ENCODE measurements at places on chromosomes 3 and 15.

DNA sequence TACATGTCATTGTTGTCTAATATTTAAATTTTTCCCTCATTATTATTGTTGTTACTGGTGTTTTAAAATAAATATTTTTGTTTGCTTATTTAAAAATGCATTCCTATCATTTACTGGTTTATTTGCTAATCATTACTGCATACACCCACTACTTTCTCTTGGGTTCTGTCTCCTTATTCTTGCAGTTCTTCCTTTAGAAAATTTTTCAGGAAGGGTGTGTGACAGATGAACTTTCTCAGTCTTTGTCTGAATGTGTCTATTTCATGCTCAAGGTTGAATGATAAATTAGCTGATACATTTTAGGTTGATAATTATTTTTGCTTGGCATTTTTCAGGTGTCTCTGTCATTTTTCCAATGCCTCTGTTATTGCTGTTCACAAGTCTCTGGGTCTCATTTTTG lies 7.4 kb downstream of the AQP9 start:
- H3K4me3 ChIP-seq, result no peak overlapping the region
- no peaks in the 10 kb centered on the region for H3K36me3 ChIP-seq
- H3K27ac ChIP-seq, result no peak overlapping the region
- peaks cover 30% of the 10 kb centered on the region for H3K27me3 ChIP-seq

GRCh38 chr3:56836276-56837163 lies 34.8 kb upstream of the ARHGEF3 start:
- no peaks in the 10 kb centered on the region for H3K36me3 ChIP-seq
- H3K4me1 ChIP-seq, result peaks cover 16% of the 10 kb centered on the region
- H3K27ac ChIP-seq, result peak overlapping the region; percentile 11
- no peak for DNase-seq

- H3K4me1 ChIP-seq, result peaks cover 28% of the 10 kb centered on the region
- H3K27me3 ChIP-seq, result no peaks in the 10 kb centered on the region
- no peak for DNase-seq
- H3K27ac ChIP-seq, result no peak overlapping the region
Observed at GRCh38 chr15:80109388-80109787, 43.4 kb upstream of the FAH start.

DNA sequence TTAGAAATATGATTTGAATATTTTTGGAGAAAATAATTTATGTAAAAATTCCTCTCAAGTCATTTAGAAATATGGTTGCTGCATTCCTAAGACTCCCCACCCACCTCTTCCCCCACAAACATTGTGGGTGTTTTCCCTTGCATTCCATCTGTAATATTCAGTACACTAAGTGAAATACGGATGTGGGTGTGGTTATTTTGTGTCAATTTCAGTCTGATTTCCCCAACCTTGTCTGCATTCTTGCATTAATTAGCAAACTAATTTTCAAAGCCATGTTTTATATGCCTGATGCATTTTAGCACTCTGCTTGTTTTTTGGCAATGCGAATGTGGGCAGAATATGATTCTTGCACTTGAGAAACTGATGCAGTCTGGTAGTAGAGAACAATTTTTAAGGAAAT lies 408.3 kb upstream of the RGMA start:
- H3K4me3 ChIP-seq, result no peak overlapping the region
- no peaks in the 10 kb centered on the region for H3K27me3 ChIP-seq
- H3K4me1 ChIP-seq, result no peaks in the 10 kb centered on the region
- H3K36me3 ChIP-seq, result no peaks in the 10 kb centered on the region

DNA sequence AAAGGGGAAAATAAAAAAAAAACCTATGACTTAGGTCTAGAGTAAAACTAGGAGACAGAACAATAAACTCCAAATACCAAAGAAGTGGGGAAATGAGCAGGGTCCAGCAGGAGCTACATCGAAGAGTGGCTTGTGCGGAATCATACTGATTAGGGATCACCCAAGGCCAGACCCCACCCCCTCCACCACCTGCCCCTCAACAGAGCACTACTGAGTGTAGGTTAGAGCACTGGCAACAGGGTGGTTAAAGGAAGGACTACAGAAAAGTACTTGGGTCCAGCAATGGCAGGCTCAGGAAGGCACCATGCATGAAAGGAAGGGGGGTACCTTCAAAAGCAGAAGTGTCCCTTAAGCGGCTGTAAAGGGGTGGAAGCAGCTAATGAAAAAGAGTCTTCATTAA lies 96.2 kb downstream of the UBE3A start:
- no peak for DNase-seq
- H3K27ac ChIP-seq, result no peak overlapping the region
- H3K4me1 ChIP-seq, result no peaks in the 10 kb centered on the region
- H3K27me3 ChIP-seq, result no peaks in the 10 kb centered on the region

DNA sequence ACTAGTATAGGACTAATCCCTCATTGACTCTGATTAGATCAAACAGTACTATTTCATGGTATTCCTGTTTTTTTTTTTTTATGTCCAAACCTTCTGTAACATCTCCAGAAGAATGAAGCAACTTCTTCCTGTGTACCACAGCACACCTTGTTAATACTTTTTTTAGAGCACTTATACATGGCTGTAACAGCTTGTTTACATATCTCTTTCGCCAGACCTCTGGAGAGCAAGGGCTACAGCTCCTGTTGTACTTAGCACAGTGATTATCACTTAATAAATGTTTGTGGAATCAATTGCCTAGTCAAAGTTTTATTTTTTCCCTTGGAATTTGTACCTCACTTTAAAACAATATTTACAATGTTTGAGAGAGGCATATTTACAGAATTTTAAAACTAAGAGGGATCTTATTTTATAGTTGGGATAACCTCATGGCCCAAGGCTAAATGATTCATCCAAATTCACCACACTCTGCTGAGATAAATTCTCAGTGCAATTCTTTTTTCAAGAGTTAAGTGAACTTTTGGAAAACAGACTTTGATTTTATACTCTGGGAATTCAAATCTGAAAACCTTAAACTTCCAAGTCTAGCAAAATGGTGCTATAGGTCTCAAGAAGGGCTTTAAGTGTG lies 9.2 kb upstream of the GATM start:
- no peak overlapping the region for H3K27ac ChIP-seq
- H3K4me1 ChIP-seq, result no peaks in the 10 kb centered on the region
- no peaks in the 10 kb centered on the region for H3K27me3 ChIP-seq

- H3K36me3 ChIP-seq, result no peaks in the 10 kb centered on the region
- H3K4me1 ChIP-seq, result no peaks in the 10 kb centered on the region
- no peak overlapping the region for H3K27ac ChIP-seq
- DNase-seq, result no peak
- H3K27me3 ChIP-seq, result peaks cover 20% of the 10 kb centered on the region
Observed at GRCh38 chr3:69568458-69568857, 170.8 kb upstream of the MITF start.

DNA sequence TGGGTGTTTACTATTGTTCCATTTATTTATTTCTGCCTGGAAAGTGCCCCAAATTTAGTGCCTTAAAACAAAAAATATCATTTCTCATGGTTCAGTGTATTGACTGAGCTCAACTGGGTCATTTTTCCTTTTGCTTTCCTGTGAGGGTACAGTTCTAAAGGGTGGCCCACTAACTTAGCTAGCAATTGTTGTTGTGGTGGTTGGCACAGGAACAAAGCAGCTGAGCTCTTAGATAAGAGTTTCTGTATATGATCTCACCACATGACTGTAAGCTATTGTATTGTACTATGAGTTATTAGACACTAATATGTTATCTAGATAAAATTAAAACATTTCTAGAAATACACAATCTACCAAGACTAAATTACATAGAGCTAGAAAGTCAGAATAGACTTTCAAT lies 1283.7 kb downstream of the OTOL1 start:
- no peak for DNase-seq
- no peaks in the 10 kb centered on the region for H3K27me3 ChIP-seq
- H3K27ac ChIP-seq, result no peak overlapping the region
- no peaks in the 10 kb centered on the region for H3K36me3 ChIP-seq

- no peak for DNase-seq
- H3K27ac ChIP-seq, result no peak overlapping the region
- H3K27me3 ChIP-seq, result no peaks in the 10 kb centered on the region
- peaks cover 18% of the 10 kb centered on the region for H3K36me3 ChIP-seq
- peaks cover 30% of the 10 kb centered on the region for H3K4me1 ChIP-seq
Observed at GRCh38 chr3:124854009-124854408, 33.2 kb downstream of the ITGB5 start.

DNA sequence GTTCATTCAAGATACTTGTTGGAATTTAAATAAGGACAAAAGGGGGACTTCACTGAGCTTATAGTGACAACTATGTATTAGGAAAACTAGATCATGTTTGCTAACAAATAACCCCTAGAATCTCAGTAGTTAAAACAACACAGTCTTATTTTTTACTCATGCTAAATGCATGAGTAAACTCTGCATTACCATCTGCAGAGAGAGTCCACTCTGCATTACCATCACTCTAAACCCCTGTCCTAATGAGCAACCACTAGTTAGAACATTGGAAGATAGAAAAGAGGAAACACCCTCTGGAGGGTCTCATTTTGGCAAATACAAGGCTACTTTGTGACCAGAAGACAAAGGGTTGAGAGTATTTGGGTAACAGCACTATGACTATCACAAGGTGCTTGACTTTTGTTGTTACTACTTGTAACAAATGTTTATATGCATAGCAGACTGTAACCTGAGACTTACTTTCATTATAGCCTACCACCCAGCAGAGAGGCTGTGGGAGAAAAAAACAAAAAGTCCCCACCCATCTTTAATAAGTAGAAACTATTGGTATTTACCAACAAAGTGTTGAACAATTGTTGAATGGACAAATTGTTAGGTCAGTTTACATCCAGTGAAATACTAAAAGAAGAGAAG lies 99.1 kb downstream of the OXSM start:
- H3K4me1 ChIP-seq, result no peaks in the 10 kb centered on the region
- H3K27ac ChIP-seq, result no peak overlapping the region
- no peaks in the 10 kb centered on the region for H3K36me3 ChIP-seq
- H3K27me3 ChIP-seq, result no peaks in the 10 kb centered on the region
- no peak for DNase-seq
- H3K4me3 ChIP-seq, result no peak overlapping the region

GRCh38 chr3:108328821-108329486 lies 32.6 kb downstream of the HHLA2 start:
- H3K27ac ChIP-seq, result no peak overlapping the region
- no peaks in the 10 kb centered on the region for H3K4me1 ChIP-seq
- no peaks in the 10 kb centered on the region for H3K36me3 ChIP-seq
- no peak overlapping the region for H3K4me3 ChIP-seq

GRCh38 chr3:81910244-81910852 lies 148.9 kb upstream of the GBE1 start:
- no peaks in the 10 kb centered on the region for H3K27me3 ChIP-seq
- H3K36me3 ChIP-seq, result no peaks in the 10 kb centered on the region
- no peaks in the 10 kb centered on the region for H3K4me1 ChIP-seq
- DNase-seq, result peak; percentile 32
- H3K27ac ChIP-seq, result no peak overlapping the region

GRCh38 chr3:4565809-4566501 lies 72.8 kb downstream of the ITPR1 start:
- no peaks in the 10 kb centered on the region for H3K4me1 ChIP-seq
- H3K36me3 ChIP-seq, result no peaks in the 10 kb centered on the region
- H3K4me3 ChIP-seq, result no peak overlapping the region

DNA sequence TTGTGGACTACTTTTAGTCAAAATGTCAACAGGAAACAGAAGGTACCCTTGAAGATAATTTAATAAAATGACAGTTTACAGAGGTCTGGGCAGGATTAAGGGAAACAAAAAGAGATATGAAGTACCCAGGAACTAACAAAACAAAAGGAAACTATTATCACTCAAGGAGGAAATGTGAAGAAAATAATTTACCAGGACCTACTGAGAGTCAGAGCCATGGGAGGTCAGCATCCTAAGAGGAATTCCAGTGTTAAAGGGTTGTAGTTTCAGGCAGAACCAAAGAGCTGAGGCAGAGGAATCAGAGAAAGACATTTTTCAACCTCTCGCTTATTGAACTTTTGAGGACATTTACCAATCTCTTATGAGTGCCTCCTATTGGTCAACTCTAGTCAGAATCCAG lies 408.9 kb upstream of the CBLB start:
- DNase-seq, result no peak
- no peak overlapping the region for H3K4me3 ChIP-seq
- H3K27ac ChIP-seq, result peak overlapping the region; percentile 13
- H3K4me1 ChIP-seq, result peaks cover 22% of the 10 kb centered on the region

DNA sequence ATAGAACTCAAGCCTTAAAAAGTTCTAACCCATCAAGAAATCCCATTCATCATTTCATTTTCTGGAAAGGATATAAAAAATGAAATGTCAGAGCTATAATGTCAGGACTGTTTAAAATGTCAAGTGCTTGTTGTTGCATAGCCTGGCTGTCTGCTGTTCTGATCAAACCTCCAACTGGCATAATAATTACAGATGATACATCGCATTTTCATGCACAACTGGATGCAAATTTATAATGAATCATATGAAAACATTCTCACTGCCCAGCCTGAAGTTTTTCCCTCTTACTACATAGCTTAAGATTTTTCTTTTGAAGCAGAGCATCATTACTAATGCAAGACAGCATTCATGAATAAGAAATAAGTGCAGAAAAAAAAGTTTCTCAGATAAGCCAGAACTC lies 46.5 kb downstream of the GUCA1C start:
- no peak for DNase-seq
- no peak overlapping the region for H3K27ac ChIP-seq
- no peak overlapping the region for H3K4me3 ChIP-seq

GRCh38 chr15:49832511-49832910 lies 211.7 kb downstream of the DTWD1 start:
- DNase-seq, result peak; percentile 41
- H3K4me1 ChIP-seq, result no peaks in the 10 kb centered on the region
- H3K27ac ChIP-seq, result no peak overlapping the region
- no peak overlapping the region for H3K4me3 ChIP-seq
- H3K27me3 ChIP-seq, result no peaks in the 10 kb centered on the region

GRCh38 chr3:194572944-194573491 lies 60.2 kb downstream of the TMEM44 start:
- no peaks in the 10 kb centered on the region for H3K27me3 ChIP-seq
- no peak for DNase-seq
- H3K4me3 ChIP-seq, result peak overlapping the region; percentile 56
- H3K4me1 ChIP-seq, result peaks cover 61% of the 10 kb centered on the region

DNA sequence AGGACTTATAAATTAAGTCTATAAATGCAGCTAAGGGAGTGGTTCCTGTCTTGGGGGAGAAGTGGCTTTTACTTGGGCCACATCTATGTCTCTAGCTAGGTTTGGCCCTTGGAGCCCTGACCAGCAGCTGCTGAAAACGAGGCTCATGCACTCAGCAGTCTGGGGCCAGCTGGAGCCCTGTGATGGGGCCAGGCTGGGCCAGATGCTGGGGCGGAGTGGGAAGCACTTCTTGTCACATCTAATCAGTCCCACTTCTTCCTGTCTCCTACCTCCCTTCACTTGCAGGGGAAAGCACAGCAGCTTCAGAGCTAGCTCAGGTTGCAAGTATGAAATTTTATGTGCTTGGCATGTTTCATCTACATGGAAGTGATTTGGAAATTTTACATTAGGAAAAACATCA lies 209.9 kb upstream of the ROPN1 start:
- no peaks in the 10 kb centered on the region for H3K4me1 ChIP-seq
- H3K27me3 ChIP-seq, result peaks cover 92% of the 10 kb centered on the region
- no peak overlapping the region for H3K27ac ChIP-seq
- no peak for DNase-seq
- H3K36me3 ChIP-seq, result no peaks in the 10 kb centered on the region

- H3K4me1 ChIP-seq, result no peaks in the 10 kb centered on the region
- H3K27ac ChIP-seq, result no peak overlapping the region
- H3K4me3 ChIP-seq, result no peak overlapping the region
Observed at GRCh38 chr3:121175083-121175482, 267.1 kb downstream of the STXBP5L start.

All from Calu3 (cell line).